Bronchus fibroblast of lung (primary cell): ENCODE measurements at places on chromosomes 6 and 20. TPM values are rescaled to one million over a fixed set of nuclear protein-coding genes. Genes with fewer than 3 reads are reported as not detected.

Gene CLPSL1
- not detected in 2 replicates for total RNA-seq

Gene MUC22
- not detected in 2 replicates for total RNA-seq

Gene SLC22A7
- not detected in 2 replicates for total RNA-seq

Gene CRISP2
- not detected in 2 replicates for total RNA-seq

Gene RSPH9
- total RNA-seq, result 0.67 and 0.74 TPM in 2 replicates

Gene TMEM244
- total RNA-seq, result not detected in 2 replicates

Gene BPIFB1
- total RNA-seq, result not detected in 2 replicates

Gene XKR7
- under 0.01 TPM in 1 of 2 replicates, not detected in the other for total RNA-seq

Gene HRH3
- not detected in 2 replicates for total RNA-seq

Gene OR2H2
- not detected in 2 replicates for total RNA-seq

Gene ID4
- total RNA-seq, result 0.89 and 1.0 TPM in 2 replicates

Gene ADGRF5
- under 0.01 TPM in 2 replicates for total RNA-seq

Gene MATN4
- total RNA-seq, result not detected in 2 replicates

Gene AKAP12
- total RNA-seq, result 43.4 and 54.5 TPM in 2 replicates

Gene TFAP2A
- total RNA-seq, result not detected in 2 replicates

Gene MAD2L1BP
- total RNA-seq, result 33.9 and 37.7 TPM in 2 replicates

Gene ZKSCAN3
- 2.7 and 3.3 TPM in 2 replicates for total RNA-seq

Gene CD83
- total RNA-seq, result 2.4 and 4.5 TPM in 2 replicates

Gene OPN5
- total RNA-seq, result not detected in 2 replicates

Gene APOBEC2
- total RNA-seq, result not detected in 2 replicates

Gene CALHM6
- 1.8 and 2.2 TPM in 2 replicates for total RNA-seq

Gene FERMT1
- 4.9 and 5.1 TPM in 2 replicates for total RNA-seq

Gene ORC3
- 24.2 and 24.7 TPM in 2 replicates for total RNA-seq

Gene C6orf163
- total RNA-seq, result 0.34 and 0.74 TPM in 2 replicates
